ENCODE measurements at places on chromosomes 16 and 17.
A peak's percentile ranks its signal among the peaks of the same experiment; 100 is the strongest.

GRCh38 chr17:47726796-47727703 is 6.0 kb upstream of the TBX21 start:
- DNase-seq: no peak

DNA sequence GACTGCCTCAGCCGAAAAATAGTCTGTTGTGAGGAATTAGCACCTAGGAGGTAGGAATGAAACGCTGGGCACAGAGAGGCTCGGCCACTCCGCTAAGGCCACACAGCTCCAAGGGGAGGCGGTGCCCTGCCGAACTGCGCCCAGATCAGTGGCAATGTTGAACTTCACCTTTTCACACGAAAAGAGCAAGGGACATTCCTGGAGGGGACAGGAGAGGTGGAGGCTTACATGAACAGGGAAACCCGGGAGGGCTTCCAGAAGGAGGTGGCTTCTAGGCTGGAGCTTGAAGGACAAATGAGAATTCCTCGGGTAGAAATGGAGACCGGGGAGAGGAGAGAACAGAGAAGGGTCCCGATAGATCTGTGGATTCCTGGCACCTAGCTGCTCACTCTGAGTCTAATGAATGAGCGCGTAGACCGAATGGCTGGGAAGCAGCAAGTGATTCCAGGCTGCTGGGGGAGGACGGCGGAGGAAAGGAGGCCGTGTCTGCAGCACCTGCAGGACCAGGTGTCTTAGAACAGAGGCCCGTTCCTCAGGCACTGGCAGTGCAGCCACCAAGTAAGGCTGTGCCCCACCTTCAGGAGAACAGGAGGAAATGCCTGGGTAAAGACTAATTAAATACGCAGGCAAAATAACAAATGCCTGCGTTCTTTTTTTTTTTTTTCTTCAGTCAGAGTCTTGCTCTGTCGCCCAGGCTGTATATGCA is 722 bp upstream of the SLC38A10 start:
- DNase-seq: peak; percentile 49

DNA sequence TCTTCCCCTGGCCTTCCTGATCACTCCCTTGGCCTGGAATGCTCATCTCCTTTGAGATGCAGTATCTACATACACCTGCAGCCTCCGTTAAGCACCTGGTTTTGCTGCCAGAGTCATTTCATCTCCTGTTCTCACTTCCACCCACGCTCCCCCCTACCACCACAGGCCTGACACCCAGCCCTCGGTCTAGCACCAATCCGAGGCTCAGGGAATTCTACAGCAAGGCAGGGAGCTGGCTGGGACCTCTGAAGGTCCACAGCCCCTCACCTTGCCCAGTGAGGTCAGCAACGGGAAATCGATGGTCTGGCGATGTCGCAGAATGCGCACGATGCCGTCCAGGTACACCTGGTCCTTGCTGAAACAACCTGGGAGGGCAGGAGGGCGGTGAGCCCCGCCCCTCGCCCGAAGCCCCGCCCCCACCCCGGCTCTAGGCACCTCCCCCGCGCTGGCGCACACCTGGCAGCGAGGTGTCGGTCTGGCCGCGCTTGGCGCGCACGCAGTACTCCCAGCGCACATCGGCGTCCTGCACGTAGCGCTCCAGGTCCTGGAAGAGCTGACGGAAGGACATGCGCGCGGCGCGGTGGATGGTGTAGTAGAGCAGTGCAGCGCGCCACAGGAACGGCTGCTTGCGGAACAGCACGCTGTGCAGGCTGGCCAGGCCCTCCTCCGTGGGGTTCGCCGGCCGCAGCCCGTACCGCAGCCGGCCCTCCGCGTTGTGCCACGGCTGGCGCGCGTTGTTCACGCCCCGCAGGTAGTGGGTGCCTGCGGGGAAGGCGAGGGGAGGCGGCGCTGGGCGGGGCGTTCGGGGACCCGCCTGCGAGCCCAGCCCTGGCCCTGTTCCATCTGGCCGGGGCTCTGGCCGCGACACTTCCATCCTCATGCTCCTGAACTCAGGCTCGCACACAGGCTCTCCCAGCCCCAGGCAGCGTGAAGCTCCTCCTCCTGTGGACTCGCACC is 5.7 kb downstream of the MATCAP1 start:
- DNase-seq: no peak

DNA sequence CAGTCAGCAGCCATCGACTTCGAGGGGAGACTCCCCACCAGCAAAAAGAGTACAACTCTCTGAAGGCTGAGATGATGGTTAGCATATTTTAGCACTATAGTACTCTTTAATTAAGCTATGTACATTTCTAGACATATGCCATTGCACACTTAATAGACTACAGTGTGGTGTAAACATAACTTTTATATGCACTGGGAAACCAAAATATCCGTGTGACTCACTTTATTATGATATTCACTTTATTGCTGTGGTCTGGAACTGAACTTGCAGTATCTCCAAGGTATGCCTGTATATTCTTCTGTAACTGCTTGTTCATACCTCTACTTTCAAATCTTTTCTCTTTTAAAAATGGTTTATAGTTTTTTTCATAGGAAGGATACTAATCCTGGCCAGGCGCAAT is 11.0 kb upstream of the NXPH3 start:
- no peak for DNase-seq

Data from dermis microvascular lymphatic vessel endothelial cell (primary cell).